ENCODE measurements at places on chromosomes 1 and 21.

- no peak for DNase-seq
These were observed 48.1 kb downstream of the CAMSAP2 start for GRCh38 chr1:200786788-200787187.

DNA sequence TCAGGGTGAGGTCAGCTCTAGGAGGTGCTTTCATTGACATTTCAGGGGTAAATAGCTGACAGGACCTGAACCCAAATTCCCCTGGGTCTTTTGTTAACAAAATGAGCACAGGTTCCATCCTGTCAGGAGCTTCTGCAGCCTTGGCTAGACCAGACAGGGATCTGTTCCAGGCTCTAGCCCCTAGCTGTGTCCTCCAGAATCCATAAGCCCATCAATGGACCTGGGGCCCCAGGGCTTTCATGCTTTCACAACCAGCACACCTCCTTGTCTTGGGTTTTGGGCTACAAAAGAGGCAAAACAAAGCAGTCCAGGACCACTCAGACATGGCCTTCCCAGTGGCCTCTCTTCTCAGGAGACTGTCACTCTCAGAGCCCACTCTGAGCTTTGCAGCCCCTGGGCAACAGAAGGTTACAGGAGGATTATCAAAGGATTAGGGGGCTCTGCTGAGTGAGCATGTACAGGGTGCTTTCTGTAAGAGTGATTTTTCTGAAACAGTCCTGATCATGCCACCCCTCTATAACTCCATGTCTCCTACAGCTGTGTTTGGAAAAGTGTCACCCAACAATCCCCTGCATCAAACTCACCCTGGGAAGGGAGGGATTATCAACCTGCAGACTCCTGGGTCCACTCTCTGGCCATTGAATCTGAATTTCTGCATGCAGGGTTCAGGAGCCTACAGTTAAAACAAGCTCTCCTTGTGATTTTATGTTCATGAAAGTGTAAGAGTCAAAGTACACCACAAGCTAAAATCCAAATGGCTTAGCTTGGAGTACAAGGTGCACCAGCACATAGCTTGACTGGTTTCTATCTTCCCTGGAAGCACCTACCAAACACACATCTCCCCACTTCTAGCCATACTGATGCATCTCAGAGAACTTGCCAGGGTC is 67.7 kb upstream of the GCLM start:
- DNase-seq, result no peak

- peak; percentile 48 for DNase-seq
These were observed 45.7 kb downstream of the ABCD3 start for GRCh38 chr1:94463765-94464330.

DNA sequence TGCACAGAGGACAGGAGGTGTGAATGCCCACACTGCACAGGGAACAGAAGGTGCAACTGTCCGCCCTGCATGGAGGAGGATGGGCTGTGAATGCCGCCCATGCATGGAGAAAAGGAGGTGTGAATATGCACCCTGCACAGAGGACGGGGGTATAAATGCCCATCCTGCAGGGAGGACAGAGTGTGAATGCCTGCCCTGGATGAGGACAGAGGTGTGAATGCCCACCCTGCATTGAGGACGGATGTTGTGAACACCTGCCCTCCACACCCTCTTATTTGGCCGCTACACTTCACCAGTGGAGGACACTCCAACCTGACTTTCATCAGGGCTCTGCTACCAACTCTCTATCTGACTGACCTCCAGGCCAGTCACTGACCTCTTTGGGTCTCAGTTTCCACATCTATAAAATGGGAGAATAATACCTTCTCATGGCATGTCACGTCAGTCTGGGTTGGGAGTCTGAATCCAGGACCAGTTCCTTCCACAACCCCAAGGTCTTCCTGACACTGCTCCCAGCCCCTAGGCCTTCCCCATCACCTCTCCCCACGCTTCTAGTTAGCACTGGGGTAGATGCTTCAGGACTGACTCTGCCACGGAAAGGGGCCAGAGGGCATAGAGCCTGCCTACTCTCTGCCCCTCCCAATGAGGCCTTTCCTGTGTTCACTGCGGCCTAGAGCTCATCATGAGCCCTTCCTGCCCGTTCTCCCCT is 28.4 kb downstream of the ZBTB17 start:
- DNase-seq, result no peak

GRCh38 chr1:153728305-153729066 is 636 bp downstream of the INTS3 start:
- peak; percentile 22 for DNase-seq

DNA sequence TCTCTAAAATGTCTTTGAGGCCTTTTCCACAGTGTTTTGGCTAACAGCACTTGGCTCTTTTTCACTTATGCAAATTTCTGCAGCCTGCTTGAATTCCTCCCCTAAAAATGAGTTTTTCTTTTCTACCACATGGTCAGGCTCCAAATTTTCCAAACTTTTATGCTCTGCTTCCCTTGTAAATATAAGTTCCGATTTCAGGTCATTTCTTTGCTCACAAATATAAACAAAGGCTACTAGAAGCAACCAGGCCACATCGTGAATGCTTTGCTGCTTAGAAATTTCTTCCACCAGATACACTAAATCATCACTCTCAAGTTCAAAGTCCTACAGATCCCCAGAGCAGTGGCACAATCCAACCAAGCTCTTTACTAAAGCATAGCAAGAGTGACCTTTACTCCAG is 28.1 kb upstream of the BTG3 start:
- DNase-seq, result no peak

DNA sequence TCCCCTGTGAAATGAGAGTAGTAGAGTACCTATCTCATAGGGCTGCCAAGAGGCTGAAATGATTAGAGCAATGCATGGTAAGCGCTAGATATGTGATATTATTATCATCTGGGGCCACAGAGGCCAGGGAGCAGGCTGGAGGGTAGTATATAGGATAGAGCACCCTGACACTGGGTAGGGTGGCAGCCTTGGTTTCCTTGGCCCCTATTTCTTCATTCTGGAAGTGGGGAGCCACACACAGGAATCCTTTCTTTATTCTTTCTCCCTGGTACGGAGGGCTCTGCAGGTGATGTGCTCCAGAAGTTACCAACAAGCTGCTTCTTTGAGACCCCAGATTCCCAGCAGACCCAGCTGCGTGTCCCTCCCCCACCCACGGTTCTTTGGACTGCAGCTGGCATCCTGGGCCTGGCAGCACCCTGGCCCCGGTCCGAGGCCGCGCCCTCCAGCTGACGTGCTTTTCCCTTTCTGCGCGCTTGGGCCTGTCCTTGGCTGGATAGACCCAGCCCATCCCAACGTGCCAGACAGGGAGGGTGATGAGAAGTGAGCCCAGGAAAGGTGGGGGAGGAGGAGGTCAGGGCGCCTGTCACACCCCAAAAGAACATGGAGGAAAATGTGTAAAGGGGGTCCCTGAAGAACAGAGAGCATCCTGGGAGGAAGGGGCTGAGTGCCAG is 18.2 kb downstream of the INAVA start:
- no peak for DNase-seq

DNA sequence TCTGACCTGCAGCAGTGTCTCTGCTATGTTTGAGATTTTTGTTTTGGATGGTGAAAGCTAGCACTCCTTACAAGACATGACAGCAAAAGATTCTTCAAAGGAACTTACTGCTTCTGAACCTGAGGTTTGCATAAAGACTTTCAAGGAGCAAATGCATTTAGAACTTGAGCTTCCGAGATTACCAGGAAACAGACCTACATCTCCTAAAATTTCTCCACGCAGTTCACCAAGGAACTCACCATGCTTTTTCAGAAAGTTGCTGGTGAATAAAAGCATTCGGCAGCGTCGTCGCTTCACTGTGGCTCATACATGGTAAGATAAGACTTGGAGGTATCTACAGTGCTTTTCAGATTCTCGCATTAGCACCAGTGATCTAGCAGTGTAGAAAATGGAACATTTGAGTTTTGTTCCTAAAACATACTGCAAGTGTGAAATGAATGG is 200.2 kb downstream of the PDE4B start:
- no peak for DNase-seq

Measured in CD4-positive, alpha-beta T cell treated with Interleukin-17A for 1 hour (primary cell).